ENCODE measurements at places on chromosomes 4 and X.

- DNase-seq = no peak
Measured at GRCh38 chr4:17786567-17786966, 5.1 kb upstream of the FAM184B start.

DNA sequence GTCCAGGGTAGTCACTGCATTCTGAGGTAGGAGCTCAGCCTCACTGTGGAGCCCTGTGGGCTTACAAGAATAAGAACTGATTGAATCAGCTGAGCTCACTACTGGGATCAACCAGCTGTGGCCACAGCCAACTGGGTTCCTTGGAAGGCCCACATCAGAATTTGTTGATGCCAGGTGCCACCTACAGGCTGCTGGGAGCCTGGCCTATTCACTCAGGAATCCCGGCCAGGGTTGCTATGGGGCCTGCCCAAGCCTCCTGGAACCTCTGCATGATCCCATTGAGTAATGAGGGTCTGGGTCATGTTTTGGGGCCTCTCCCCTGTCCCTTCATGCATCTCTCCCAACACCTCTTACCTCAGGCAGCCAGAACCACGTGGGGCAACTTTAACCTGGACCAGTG, 53.9 kb upstream of the KIAA1210 start:
- DNase-seq = no peak

- no peak for DNase-seq
Measured at GRCh38 chrX:65591206-65591605, 56.6 kb upstream of the LAS1L start.

DNA sequence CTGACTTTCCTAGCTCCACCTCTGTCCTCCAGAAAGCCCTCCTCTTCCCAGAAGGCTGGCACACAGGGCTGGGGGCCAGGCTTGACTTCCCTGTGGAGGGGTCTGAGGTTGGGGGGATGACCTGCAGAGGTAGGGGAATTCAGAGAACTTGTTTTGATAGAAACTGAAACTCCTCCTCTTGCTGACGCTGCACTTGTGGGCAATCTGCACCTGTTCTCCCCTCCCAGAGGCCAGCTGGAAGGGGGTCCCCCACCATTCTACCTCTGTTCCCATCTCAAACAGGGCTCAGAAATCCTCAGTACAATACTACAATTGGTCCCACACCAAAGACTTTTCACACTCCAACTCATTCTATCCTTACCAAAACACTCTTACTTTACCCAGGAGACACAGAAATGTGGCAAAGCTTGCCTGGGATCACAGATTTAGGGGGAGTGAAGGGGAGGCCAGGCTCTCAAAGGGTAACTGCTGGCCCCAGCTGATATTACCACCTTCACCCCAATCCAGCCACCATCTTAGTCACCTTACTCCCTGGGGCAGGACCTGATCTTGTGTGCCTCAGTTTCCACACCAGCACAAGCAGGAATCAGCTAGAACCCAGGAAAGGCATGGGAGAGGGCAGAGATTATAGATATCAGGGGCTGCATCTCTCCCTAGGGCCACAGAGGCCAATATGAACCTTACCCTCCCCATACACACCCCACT, 18.5 kb downstream of the OTUD5 start:
- peak; percentile 42 for DNase-seq

DNA sequence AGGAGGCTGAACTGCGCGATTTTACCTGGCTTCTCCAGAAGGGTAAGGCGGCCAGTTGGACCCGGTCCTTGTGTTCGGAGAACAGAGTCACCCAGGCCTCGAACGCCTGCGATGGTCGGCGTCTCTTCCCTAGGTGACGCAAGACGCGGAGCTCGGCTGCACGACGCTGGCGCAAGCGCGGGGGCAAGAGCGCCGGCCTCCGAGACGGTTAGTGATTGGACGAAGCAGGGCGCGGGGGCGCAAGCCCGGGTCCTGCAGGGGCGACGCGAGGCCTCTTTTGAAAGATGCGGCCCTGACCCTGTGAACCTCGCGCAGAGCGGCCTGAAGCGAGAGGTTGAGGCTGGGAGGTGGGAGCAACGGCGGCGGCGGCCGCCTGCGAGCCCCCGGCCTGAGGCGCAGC, 428 bp downstream of the ADAD1 start:
- DNase-seq = no peak

DNA sequence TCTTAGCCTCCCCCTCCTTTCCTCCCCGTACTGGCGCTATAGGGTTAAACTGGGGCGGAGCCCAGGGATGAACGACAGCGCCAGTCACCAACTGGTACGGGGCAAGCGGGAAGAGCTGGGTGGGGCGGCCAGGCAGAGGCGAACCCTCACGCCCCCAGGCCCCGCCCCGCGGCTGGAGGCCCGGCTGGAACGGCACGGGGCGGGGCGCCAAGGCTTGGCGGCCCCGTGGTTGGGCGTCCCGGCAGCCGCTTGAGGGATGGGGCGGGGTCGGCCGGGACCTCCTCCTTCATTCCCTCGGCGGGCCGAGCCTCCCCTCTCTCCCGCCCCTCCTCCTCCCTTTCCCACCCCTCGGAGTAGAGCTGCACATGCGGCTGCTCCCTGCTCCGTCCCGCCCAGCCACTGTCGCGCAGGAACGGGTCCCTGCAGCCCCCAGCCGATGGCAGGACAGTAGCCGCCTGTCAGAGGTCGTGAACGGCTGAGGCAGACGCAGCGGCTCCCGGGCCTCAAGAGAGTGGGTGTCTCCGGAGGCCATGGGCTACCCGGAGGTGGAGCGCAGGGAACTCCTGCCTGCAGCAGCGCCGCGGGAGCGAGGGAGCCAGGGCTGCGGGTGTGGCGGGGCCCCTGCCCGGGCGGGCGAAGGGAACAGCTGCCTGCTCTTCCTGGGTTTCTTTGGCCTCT, at the start of gene EDA:
Gene EDA, plus strand, starts transcription at position 335 of the 678 bp plus-strand sequence.
- DNase-seq = peak; percentile 40

DNA sequence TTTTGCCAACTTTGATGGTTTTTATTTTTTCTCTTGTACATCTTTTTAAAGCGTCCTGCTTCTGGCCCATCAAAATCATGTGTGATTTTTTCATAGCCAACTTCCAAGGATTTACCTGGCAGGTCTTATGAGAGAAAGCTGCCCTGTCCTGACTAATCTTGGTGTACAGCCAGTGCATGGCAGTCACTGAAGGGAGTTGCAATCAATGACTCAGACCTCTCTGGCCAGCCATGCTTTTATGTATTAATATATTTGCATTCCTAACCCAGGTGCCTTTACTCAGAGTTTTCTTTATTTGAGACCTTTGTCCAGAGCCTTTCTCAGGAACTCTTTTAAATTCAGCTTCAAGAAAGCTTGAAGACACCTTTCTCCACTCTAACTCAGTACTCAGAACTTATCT, 691.5 kb upstream of the HTR2C start:
- DNase-seq = no peak

GRCh38 chrX:139831675-139832456, 101.0 kb downstream of the ATP11C start:
- no peak for DNase-seq

DNA sequence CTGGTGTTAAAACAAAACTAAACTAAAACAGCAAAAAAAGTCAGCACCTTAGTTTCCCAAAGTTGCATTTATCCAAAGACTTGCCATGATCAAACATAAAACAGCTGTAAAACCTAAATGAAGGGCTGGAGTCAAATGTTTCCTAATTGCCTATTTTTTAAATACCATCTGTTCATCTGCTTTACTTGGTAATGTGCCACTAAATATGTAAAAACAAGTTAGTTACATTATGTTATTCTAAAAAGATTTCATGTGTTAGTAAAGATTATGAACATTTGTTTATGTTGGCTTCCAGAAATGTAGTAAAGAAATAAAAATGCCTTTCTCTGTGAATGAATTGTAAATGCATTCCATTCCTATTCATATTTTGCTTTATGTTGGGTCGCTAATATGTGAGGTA, 977.8 kb downstream of the FSTL5 start:
- DNase-seq = no peak

DNA sequence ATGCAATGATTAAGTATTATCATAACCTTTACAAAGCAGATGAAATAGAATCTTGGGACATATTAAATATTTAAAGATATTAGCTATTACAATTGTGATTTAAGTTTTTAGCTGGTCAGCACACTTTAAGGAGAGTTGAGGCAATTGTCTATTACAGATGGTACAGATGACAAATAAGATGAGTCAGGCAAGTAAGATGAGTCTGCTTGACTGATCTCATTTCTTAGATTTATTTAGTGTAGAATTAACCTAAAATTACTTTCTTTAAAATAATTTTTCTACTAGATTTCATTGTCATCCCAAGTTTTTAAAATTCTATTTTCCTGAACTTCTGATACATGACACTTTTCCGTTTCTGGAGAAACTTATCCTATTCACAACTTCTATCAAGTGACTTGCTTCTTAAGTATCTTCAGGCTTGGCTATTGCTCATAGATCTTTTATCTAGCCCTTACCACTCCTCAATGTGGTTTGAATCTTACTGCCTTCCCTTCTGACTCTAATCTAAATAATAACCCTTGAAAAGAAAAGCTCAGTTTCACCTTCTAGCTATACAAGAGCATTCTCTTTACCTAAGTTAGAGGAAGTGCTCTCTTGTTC, 32.9 kb downstream of the CXCL1 start:
- no peak for DNase-seq

DNA sequence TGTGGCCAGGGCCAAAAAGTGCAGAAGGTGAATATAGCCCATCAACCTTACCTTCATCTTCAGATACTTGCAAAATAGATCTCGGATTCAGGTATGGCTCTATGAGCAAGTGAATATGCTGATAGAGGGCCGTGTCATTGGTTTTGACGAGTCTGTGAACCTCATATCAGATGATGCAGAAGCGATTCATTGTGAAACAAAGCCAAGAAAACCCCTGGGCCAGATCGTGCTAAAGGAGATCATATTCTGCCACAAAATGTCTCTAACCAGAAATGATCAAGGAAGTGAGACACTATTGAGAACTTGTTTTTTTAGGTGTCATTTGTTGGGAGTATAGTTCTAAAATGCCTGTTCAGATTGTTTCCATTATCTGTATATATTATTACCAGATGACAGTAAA, 48.3 kb downstream of the PDK3 start:
- DNase-seq = peak; percentile 10

DNA sequence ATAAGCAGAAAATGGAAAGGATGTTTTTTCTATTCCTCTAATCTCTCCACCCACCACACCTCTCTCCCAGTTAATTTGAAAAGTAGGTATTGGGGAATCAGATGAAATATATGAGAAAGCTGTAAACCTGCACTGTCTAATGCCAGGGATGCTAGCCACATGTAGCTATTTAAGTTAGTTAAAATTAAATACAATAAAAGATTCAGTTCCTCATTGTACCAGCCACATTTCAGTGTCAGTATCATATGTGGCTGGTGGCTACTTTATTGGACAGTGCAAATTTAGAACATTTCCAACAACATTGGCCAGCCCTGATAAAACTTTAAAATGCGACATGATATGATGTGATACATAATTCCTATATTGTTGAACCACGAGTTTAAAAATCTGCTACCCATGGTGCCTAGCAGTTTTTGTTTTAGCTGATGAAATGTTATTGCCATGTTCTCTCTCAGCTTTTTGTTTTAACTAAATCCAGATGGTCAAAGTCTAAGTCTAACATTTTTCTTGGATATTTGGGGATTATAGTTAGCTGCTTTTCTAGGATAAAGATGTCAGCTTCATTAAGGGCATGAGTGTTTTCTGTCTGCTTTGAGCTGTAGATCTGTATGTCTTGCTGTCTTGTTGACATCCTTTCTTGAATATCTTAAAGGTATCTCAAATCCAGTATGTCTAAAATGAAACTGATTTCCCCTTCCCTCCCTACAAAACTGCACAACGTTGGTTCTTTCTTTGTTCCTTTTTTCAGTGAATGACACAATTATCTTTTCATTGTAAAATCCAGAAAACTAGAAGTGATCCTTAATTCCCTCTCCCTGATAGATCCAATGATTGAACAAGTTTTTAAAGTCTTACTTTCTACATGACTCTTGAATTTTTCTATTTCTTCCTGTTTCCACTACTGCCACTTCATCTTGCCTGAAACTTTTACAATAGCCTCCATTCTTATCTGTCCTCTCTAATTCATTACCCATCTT, 6.2 kb downstream of the ARFIP1 start:
- DNase-seq = no peak

DNA sequence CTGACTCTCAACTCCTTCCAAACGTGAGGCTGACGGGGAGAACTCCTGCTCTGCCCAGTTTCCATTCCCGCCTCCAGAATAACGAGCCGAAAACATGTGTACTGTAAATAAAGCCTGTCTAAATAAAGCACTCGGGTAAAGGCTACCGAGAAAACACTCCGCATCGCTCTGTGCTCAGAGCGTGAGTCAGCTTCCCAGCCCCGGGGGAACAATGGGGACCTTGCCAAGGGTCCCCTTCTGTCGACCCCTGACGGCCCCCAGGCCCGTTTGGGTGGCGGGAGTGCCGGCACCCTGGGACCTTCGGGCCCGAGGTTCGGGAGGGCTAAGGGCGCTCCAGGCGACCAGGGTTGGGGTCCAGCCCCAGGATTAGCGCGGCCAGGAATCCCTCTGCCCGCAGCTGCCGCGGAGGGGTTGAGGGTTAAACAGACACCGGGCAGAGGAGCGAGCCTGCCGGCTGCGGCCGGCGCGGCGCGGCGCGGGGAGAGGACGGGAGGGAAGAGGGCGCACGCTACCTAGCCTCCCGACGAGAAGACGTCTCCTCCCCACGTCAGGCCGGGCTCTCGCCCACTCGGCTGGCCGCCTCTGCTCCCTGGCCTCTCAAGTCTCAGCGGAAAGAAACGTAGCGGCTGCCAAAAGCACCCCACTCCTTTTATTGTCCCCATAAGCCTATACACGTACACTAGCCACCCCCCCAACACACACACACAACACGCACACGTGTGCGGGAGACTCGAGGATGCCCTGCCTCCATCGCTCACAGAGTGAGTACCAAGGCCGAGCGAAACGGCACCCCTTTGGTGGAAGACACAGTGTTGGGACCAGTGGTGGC, 85.5 kb downstream of the BCOR start:
- DNase-seq = no peak

DNA sequence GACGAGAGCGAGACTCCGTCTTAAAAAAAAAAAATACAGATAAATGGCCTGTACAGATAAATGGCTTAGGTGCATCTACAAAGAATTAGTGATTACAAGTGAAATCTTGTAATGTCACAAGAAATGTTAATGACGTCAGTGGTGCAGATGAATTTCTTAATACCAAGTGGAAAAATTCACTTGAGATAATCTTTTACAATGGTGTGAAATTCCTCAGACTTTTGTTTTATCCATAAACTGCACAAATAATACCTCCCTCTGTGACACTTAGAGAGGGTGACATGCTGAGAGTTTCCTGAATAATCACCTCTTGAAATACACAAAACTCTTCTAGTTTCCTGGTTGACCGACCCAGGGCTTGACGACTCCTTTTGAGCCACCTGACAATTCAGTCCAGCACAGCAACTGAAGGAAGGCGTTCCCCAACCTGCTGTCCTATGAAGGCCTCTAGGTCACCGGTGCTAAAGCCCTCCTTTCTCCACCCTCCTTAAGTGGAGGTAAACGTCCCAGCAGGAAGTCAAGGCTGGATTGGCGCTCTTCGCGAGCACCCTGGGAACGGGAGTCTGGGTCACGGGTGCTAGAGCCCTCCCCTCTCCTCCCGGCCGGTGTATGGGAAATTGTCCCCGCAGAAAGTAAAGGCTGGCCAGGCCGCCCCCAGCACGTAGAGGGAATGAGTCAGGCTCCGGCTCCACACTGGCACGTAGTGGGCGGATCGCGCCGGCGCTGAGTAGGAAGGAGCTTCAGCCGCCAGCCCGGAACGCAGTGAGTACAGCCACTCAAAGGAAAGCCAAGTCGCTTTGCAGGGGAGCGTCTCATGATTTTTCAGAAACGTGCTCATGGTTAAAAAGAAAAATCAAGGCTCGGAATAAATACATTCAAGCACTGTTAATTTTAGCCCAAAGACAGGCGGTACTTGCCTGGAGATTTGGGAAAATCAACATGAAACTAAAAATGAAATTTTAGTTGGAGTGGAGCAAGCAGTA, at the start of gene TMEM144:
Gene TMEM144, plus strand, starts transcription at position 662 of the 983 bp plus-strand sequence. CDS start 2,182 bp downstream, outside the sequence.
- peak; percentile 43 for DNase-seq

All from activated CD4-positive, alpha-beta T cell treated with anti-CD3 and anti-CD28 coated beads for 24 hours (primary cell).